ENCODE measurements at places on chromosomes 3 and 15. TPM values are rescaled to one million over a fixed set of nuclear protein-coding genes. Genes with fewer than 3 reads are reported as not detected.
A peak's percentile ranks its signal among the peaks of the same experiment; 100 is the strongest.

- H3K36me3 ChIP-seq = no peaks in the 10 kb centered on the region
- no peaks in the 10 kb centered on the region for H3K27me3 ChIP-seq
- H3K4me3 ChIP-seq = no peak overlapping the region
These were observed 406.5 kb upstream of the TGFBR2 start for GRCh38 chr3:30199855-30200254.

GRCh38 chr3:127710155-127710941 is 37.6 kb downstream of the ABTB1 start:
- H3K27me3 ChIP-seq = no peaks in the 10 kb centered on the region
- peaks cover 83% of the 10 kb centered on the region for H3K4me1 ChIP-seq
- H3K4me3 ChIP-seq = no peak overlapping the region
- peak overlapping the region; percentile 71 for H3K27ac ChIP-seq

DNA sequence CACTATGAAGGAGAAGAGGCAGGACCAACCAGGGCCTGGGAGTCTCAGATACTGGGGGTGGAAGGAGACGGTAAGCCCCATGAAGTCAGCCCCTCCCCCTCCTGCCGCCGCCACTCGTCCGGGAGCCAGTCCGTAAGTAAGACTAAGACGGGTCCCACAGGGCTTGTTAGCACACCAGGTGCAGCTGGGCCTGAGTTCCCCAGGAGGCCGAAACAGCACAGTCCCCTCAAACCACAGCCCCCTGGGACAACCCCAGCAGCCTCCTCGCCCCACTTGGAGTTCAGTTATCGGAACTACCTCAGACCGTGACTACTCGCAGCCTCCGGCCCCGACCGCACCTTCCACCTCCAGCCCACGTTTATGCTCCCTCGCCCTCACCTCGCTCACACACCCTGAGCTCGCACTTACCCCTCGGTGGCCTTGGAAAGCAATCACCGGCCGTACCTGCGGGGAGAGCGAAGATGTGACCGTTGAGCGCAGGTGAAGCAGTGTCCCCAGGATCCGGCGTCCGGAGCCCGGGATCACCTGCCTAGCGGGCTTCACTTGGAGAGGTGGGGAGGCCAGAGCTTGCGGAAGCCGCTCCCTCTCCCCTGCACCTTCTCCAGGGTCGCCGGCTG is 557 bp downstream of the ELL3 start:
- peak overlapping the region; percentile 92 for H3K27ac ChIP-seq
- peaks cover 12% of the 10 kb centered on the region for H3K36me3 ChIP-seq
- H3K4me1 ChIP-seq = peaks cover 23% of the 10 kb centered on the region
- no peaks in the 10 kb centered on the region for H3K27me3 ChIP-seq
- H3K4me3 ChIP-seq = peak overlapping the region; percentile 64

GRCh38 chr3:71461114-71461513 is 122.4 kb downstream of the FOXP1 start:
- no peaks in the 10 kb centered on the region for H3K27me3 ChIP-seq
- peaks cover 5% of the 10 kb centered on the region for H3K4me1 ChIP-seq
- H3K4me3 ChIP-seq = no peak overlapping the region
- DNase-seq = no peak

DNA sequence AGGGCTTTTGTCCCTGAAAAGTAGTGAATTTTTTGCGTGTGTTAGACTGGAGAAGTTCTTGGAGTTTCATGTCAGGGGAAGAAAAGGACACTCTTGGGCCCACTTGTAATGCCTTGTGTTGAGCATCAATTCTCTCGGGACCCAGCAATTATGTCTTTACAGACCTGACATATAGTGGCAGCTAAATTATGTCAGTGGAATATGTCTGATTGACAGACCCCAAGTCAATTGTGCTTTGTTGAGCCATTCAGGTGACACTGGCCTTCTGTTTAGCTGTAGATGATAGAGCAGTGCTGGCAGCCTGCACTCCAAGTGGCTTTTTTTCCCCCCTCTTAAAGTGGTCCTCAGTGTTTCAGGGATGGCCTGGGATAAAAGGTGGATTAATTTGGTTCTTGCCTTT is 112.1 kb upstream of the AGBL1 start:
- H3K27me3 ChIP-seq = no peaks in the 10 kb centered on the region
- H3K27ac ChIP-seq = no peak overlapping the region
- no peaks in the 10 kb centered on the region for H3K4me1 ChIP-seq
- DNase-seq = no peak
- no peaks in the 10 kb centered on the region for H3K36me3 ChIP-seq

- DNase-seq = no peak
- H3K36me3 ChIP-seq = no peaks in the 10 kb centered on the region
- no peaks in the 10 kb centered on the region for H3K27me3 ChIP-seq
- peaks cover 1% of the 10 kb centered on the region for H3K4me1 ChIP-seq
These were observed 654.9 kb upstream of the KCNMB2 start for GRCh38 chr3:177881351-177881750.

Gene GNAI2
- 149 TPM for total RNA-seq

- H3K4me3 ChIP-seq = no peak overlapping the region
- H3K27me3 ChIP-seq = no peaks in the 10 kb centered on the region
- no peak overlapping the region for H3K27ac ChIP-seq
- no peaks in the 10 kb centered on the region for H3K4me1 ChIP-seq
- no peak for DNase-seq
These were observed 17.6 kb downstream of the CTSH start for GRCh38 chr15:78927077-78927790.

Gene CMC1
- 11.7 TPM for total RNA-seq

GRCh38 chr3:37501571-37502313 is 327.4 kb upstream of the LRRFIP2 start:
- DNase-seq = no peak
- peaks cover 47% of the 10 kb centered on the region for H3K36me3 ChIP-seq
- H3K27me3 ChIP-seq = no peaks in the 10 kb centered on the region
- H3K27ac ChIP-seq = no peak overlapping the region

GRCh38 chr3:196941729-196942225 is 551 bp downstream of the NCBP2 start:
- H3K4me3 ChIP-seq = peak overlapping the region; percentile 100
- H3K36me3 ChIP-seq = peaks cover 21% of the 10 kb centered on the region
- H3K27ac ChIP-seq = peak overlapping the region; percentile 89
- H3K4me1 ChIP-seq = peaks cover 38% of the 10 kb centered on the region
- peaks cover 6% of the 10 kb centered on the region for H3K27me3 ChIP-seq

- no peaks in the 10 kb centered on the region for H3K27me3 ChIP-seq
- H3K4me3 ChIP-seq = no peak overlapping the region
- peaks cover 15% of the 10 kb centered on the region for H3K4me1 ChIP-seq
- DNase-seq = no peak
- H3K27ac ChIP-seq = no peak overlapping the region
These were observed 40.5 kb upstream of the HES1 start for GRCh38 chr3:194095464-194095863.

GRCh38 chr15:75468913-75469598 is 17.6 kb upstream of the SIN3A start:
- no peak overlapping the region for H3K4me3 ChIP-seq
- H3K36me3 ChIP-seq = peaks cover 91% of the 10 kb centered on the region
- no peaks in the 10 kb centered on the region for H3K27me3 ChIP-seq
- no peak for DNase-seq
- H3K27ac ChIP-seq = no peak overlapping the region
- H3K4me1 ChIP-seq = peaks cover 6% of the 10 kb centered on the region

DNA sequence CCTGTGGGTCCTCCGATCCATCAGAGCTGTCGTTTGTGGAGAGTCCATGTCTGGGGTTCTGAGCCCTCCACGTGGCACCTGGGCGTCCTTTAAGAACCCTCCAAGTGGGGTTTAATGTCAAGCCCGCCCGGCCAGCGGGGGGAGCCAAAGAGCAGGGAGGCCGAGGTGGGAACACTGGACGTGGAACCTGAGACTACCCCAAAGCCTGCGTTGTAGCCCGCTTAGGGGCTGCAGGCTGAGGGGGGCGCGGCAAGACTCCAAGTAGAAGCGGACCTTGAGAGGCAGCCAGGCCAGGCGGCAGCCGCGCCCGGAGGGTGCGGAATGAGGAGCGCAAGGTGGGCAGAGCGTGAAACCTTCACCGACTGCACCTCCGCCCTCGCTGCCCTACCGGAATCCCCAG is 126.2 kb upstream of the ATP10A start:
- H3K27me3 ChIP-seq = no peaks in the 10 kb centered on the region
- peak; percentile 78 for DNase-seq
- no peak overlapping the region for H3K27ac ChIP-seq
- H3K4me1 ChIP-seq = no peaks in the 10 kb centered on the region

Gene CSTA
- total RNA-seq = 1.4 TPM

Gene GOLGA8J
- not detected for total RNA-seq

Gene CPNE9
- 0.42 TPM for total RNA-seq

DNA sequence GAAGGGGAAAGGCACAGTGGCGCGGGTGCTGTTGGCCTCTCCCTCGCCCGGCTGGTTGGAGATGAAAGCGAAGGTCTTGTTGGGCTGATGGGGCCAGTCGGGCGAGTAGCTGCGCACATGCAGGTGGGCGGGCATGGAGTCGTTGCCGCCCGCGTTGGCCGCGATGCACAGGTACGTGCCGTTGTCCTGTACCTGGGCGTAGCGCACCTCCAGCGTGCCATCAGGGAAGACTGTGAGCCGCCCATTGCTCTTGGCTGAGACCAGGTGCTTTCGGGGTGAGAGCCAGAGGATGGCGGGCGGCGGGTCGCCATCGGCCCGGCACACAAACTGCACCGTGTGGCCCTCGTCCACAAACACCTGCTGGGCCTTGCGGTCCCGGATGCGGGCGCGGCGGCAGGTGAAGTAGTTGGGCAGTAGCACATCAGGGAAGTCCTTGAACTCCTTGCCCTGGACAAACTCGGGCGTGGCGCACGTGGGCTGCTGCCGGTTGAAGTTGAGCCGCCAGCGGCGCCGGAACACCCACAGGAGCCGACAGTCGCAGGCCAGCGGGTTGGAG is 18.4 kb downstream of the LINGO1 start:
- H3K4me1 ChIP-seq = no peaks in the 10 kb centered on the region
- H3K27ac ChIP-seq = no peak overlapping the region
- H3K36me3 ChIP-seq = no peaks in the 10 kb centered on the region

DNA sequence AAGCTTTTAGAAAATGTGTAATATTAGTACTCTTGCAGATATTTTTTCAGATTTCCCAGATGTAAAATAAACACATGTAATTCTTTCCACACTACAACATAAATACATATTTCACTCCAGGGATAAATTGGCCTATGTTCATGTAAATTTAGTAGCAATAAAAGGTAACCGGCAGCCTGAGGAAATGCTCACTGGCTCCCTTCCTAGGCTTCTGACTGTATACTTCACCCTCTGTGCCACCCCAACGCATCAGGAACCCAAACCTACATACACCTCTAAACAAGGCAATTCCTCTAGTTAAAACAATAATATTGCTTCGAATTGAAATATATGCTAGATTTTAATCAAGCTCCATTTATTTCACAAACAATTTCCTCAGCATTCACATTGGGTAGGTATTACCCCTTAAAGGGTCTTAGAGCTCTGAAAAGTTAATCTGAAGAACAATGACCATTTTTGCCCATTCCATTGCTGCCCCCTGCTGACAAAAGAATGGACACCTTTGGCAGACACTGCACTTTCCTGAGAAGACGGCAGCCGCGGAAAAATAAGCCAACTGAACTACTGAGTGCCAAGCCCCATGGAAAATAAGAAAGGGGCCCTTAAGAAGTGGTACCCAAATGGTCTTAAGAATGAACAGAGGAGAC is 212.5 kb downstream of the OSBPL10 start:
- H3K4me1 ChIP-seq = peaks cover 5% of the 10 kb centered on the region
- no peaks in the 10 kb centered on the region for H3K27me3 ChIP-seq
- no peak overlapping the region for H3K27ac ChIP-seq
- no peak for DNase-seq

GRCh38 chr3:42403737-42404136 is 6.7 kb downstream of the LYZL4 start:
- no peak overlapping the region for H3K4me3 ChIP-seq
- DNase-seq = no peak
- no peaks in the 10 kb centered on the region for H3K27me3 ChIP-seq
- no peak overlapping the region for H3K27ac ChIP-seq

- no peaks in the 10 kb centered on the region for H3K27me3 ChIP-seq
- H3K36me3 ChIP-seq = no peaks in the 10 kb centered on the region
- peaks cover 25% of the 10 kb centered on the region for H3K4me1 ChIP-seq
- H3K4me3 ChIP-seq = no peak overlapping the region
- DNase-seq = no peak
- H3K27ac ChIP-seq = peak overlapping the region; percentile 57
These were observed 82.1 kb downstream of the DLG1 start for GRCh38 chr3:197216169-197216860.

DNA sequence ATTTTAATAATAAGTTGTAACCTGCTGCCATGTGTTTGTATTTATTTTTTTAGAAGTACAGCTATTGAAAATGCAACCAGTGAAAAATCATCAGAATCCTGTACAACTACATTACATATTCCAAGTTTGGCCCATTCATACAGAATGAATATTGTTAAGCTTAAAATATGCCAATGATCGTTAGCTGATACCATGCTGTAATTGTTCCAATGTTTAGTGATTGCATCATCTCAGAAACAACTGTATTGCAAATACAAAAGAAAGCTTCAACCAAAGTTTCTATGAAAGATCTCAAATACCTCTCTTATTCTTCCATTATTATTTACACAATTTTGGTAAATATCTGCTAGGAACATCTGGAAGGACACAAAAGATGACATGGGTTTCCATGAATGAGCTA is 51.6 kb upstream of the ALCAM start:
- no peak overlapping the region for H3K27ac ChIP-seq
- H3K36me3 ChIP-seq = no peaks in the 10 kb centered on the region
- no peak for DNase-seq
- no peaks in the 10 kb centered on the region for H3K4me1 ChIP-seq
- H3K27me3 ChIP-seq = no peaks in the 10 kb centered on the region
- no peak overlapping the region for H3K4me3 ChIP-seq

- H3K4me3 ChIP-seq = peak overlapping the region; percentile 98
- DNase-seq = peak; percentile 92
- no peaks in the 10 kb centered on the region for H3K27me3 ChIP-seq
These were observed 792 bp downstream of the GABPB1 start for GRCh38 chr15:50353975-50354837.

DNA sequence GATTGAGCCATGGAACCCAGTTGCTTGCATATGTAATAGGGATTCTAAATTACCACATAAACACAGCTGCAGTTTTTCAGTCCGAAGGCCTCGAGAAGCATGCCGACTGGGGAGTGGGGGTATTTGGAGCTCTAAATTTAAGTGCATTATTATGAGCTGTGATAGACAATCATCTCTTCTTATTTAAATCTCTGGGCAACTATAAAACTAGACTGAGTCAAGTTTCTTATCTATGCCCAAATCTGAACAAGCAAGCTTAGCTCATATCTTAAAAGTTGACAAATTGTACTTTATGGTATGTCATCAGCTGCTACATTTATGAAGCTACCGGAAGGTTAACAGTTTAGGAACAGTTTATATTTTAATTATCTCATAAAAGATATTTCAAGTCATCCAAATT is 19.5 kb upstream of the THRB start:
- no peak overlapping the region for H3K4me3 ChIP-seq
- H3K36me3 ChIP-seq = no peaks in the 10 kb centered on the region
- peaks cover 2% of the 10 kb centered on the region for H3K4me1 ChIP-seq
- DNase-seq = no peak
- H3K27me3 ChIP-seq = no peaks in the 10 kb centered on the region
- H3K27ac ChIP-seq = no peak overlapping the region

GRCh38 chr15:63832620-63833019 is 1.1 kb downstream of the HERC1 start:
- H3K27me3 ChIP-seq = no peaks in the 10 kb centered on the region
- H3K27ac ChIP-seq = peak overlapping the region; percentile 88
- DNase-seq = no peak
- peaks cover 34% of the 10 kb centered on the region for H3K4me1 ChIP-seq

Gene SST
- total RNA-seq = 1.8 TPM
